Inflammatory macrophage treated with lipopolysaccharide for 1 hour (primary cell): ENCODE measurements at places on chromosomes 1 and 21.

DNA sequence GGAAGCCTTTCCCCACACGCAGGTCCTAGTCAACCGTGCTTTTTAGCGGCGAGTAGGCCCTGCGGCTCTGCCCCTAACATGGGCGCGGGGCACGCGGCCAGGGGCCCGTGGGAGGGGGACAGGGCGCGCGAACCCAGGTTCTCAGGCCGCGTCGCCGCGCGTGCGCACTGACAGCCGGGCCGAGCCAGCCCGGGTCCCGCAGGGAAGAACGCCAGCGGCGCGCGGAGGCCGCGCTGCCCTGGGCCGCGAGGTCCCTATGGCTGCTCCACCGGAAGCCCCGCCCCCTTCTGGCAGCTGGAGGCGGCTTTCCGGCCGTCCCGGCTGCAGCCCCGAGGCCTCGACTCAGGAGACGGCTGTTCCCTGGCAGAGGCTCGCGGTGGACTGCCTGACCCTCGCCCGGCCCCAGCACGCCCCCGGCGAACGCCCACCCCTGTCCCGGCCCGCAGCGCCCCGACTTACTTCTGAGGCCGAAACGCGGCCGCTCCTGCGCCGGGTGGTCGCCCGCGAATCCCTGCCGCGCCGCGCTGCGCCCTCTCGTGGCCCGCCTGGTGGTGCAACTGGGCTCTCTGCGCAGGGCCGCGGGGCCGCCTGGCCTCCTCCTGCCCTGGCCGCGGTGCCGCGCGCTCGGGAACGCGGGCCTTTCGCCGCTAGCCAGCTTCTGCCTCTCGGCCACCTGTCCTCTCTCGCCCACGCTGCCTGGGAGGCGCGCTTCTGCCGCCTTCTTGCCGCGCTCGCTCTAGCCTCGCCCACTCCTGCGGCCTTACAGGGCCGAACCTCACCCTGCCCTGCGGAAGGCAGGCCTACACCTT, 16.6 kb upstream of the RIPPLY3 start:
- DNase-seq, result peak; percentile 92

- DNase-seq, result no peak
These were observed 2.1 kb upstream of the TTLL7 start for GRCh38 chr1:84000954-84001495.

- no peak for DNase-seq
These were observed 52.6 kb downstream of the LAMC1 start for GRCh38 chr1:183075861-183076260.

DNA sequence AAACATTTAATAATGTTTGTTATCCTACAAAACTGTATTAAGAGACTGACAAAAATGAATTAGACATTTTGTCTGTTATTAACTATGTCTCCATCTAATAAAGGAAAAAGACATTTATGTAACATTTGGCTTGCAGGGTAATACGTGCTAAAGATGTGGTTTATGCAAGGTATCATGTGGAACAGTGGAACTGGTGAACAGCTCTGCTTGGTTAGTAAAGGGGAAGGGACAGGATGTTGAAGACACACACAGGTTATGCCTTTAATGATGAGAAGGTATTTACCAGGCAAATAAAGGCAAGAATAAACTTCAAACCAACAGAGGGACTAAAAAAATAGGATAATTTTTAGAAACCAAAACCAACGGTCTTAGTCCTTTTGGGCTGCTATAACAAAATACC, 93.1 kb downstream of the UCHL5 start:
- DNase-seq, result no peak

DNA sequence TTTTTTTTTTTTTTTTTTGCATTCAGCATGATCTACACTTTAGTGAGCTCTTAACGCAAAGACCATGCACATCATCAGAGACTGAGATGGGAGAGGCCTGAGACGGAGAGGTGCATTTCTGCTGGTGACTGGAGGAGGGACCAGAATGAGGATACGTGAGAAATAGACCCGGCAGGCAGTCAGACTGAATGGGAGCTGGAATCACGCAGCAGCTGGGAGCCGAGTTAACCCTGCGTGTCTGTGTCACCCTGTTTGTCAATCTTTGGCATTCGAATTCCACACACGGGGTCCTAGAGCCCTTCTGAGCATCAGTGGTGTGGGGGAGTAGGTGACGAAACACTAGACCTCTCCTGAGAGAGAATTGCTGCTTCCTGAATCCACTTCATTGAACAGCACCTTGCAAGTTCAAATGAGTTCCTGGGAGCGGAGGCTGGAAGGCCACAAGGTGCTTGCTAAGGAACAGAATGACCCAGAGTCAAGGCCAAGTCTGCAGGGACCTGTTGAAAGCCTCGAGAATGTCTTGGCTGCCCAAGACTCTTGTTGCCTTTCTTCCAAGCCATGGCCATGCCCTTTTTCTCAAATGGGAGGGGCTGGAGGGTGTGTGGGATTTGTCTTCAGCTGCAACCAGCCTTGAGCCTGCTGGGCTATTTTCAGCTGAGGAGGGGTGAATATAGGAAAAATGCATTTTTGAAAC, 123.3 kb downstream of the CNIH3 start:
- no peak for DNase-seq

DNA sequence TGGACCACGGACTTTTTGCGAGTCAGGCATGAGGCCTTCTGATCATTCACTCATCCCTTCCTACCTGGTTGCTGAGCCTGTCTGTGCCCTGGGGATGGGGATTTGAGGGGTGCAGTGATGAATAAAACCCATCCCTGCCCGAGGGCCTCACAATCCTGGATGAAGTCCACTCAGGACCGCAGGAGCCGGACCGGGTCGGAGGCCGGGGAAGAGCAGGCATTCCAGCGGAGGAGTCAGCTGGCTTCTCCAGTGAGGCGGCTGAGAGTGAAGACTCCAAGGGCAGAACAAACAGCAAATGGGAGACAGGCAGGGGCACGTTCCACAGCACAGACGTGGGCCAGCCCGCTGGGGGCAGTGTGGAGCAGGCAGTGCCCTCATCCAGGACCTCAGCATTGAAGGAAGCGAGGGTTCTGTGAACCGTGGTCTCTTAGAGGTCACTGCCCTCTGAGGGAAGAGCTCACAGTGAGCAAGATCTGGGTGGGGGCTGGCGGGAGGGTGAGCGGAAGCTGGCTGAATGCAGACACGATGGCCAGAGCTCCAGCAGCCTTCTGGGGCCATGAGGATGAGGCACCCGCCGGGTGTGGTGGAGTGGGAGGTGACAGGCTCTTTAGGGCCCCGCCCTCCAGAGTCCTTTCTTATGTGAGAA, 10.9 kb upstream of the LRRC3 start:
- no peak for DNase-seq

- DNase-seq, result no peak
These were observed 4.4 kb upstream of the DVL1 start for GRCh38 chr1:1353389-1354151.

DNA sequence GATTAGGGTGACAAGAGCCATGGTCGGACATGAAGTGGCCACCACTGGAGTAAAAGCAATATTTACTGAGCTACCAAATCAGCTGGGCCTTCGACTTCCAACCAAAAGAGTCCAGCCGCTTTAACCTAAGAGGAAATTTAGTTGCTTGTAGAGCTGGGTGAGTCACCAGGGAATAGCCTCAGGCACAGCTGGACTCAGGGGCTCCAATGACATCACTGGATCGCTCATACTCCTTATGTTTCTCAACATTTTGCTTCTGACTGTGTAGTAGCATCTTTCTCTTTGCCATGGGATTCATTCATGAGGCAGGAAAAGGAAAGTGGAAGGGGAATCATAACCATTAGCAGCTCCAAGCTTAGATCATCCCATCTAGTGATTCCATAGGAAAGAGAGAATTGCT, 664.4 kb downstream of the MATN1 start:
- DNase-seq, result peak; percentile 19

- no peak for DNase-seq
These were observed 99.0 kb upstream of the BEND5 start for GRCh38 chr1:48875552-48876329.

DNA sequence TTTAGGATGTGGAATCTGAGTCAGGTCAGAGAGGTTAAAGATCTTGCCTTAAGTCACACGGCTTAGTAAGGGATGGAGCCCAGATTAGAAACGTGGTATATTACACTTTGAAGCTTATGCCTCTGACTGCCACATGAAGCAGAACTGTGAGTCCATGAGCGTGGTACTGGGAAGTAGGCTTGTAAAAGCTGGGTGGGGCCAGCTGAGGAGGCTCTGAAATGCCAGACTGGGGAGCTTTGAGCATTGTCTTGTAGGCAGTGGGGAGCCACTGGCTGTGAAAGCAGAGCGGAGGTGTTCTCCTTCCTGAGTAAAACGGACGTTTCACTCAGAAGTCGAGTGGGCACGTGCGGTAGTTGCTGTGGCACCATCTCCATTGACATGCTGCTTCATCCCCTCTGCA, 72.6 kb upstream of the USP24 start:
- no peak for DNase-seq

DNA sequence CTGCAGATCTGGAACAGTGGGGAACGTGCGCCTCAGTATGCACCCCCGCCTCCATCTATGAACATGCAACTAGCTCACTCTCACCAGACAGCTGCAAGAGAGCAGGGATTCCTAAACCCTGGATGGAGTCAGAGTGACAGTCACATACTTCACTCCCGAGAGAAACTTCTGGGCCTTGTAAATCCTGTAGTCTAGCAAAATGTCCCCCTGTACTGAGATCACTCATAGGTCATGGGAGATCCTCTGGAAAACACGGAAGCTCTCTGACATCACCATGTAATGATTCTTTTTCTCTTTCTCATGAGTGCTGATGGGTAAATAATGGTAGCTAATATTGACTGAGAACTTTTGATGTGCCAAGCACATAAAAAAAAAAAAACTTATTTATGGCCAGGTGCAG, 23.4 kb upstream of the TARDBP start:
- peak; percentile 14 for DNase-seq

DNA sequence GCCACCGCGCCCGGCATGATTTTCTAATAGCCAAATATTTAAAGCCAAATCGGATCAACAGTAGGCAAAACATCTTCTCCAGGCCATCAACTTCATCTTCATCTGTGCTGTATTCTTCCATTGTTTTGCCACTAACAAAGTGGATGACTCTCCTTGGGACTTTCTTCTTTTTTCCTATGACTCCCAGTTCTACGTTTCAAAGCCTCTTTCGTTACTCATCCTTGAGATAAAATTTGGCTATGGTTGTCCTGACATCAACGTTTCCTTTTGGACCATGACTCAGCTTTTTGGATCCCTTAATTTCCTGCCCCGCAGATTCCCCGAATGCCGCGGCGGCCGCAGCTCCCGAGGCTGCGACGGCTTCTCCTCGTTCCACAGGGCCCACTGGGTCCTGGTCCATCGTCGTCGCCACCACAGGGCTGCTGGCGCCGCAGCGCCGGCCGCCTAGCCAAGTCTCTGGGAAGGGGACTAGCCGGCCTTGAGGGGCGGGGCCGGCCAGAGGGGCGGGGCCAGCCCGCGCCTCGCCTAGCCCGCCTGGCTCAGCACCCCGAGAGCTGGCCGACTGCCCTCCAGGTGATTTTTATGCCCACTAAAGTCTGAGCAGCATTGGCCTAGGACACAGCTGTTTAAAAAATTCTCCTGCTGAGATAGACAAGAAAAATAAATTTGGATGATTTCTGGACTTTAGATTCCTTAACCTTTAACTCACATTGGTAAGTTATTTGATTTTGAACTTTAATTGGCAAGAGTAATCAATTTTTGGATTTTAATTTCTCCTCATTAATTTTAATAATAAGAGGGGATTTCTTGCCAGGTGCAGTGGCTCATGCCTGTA, 93.9 kb downstream of the ADCY10 start:
- DNase-seq, result peak; percentile 57

- DNase-seq, result peak; percentile 55
These were observed 141.1 kb downstream of the TRIM33 start for GRCh38 chr1:114369930-114370329.

GRCh38 chr1:51729824-51730301, 113.0 kb downstream of the OSBPL9 start:
- DNase-seq, result peak; percentile 35

GRCh38 chr1:201501812-201502510, 5.0 kb downstream of the CSRP1 start:
- no peak for DNase-seq

GRCh38 chr1:6801966-6802365, 16.7 kb downstream of the CAMTA1 start:
- no peak for DNase-seq

DNA sequence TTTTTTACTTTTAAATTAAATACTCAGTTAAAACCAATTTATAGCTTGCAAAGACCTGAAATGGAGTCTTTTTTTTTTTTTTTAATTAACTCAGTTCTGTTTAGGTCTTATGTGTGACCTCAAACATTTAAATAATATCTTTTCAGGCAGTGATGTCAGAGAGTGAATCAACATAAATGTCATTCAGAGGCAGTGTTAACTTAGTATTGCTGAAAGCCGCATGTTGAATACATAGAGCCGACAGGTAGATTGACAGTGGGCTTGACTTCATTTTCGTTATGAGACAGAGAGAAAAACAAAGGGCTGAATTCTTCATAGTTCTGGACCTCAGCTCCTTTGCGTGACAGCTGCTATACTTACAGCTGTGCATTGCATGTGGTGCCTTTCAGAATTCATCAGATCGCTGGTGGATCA, 51.5 kb downstream of the PRDM2 start:
- DNase-seq, result no peak

- DNase-seq, result no peak
These were observed 36.9 kb upstream of the RGS1 start for GRCh38 chr1:192538407-192539296.

DNA sequence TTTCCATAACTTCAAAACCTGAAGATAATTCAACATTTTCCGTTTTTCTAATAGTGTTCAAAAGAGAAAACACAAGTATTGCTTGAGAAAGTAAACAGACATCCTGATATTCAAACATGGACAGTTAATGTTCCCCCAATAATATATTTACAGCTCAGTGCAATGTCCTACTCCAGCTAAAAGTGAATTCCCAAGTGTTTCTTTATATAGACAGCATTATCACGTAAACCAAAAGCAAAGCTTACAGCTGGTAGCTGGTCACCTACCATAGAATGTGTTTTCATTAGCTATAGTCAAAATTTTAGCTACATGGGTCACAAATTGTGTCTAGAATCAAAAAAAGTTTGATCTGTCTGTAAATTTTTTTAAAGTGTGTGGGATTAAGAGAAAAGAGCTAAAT, 34.9 kb downstream of the WLS start:
- DNase-seq, result no peak

DNA sequence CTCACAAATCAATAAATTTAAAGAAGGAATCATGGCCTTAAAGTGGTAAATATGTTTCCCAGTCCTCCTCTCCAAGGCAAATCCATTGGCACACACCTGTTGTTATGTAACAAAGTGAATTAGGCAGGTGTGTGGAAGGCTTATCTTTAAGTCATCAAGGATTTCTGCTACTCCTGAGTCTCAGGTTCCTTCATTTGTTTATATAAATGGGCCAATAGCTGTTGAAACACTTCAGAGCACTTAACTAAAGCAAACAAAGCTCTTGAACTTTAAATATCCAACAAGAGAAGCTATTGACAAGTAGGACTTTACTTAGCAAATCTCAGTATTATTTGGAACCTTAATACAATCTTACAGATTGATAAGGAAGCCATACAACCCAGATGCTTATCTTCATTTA, 99.3 kb upstream of the ESRRG start:
- no peak for DNase-seq

- no peak for DNase-seq
These were observed 7.8 kb upstream of the SEMA4A start for GRCh38 chr1:156145650-156146019.

- no peak for DNase-seq
These were observed 101.8 kb downstream of the TMEM53 start for GRCh38 chr1:44572572-44572879.
